Fibroblast of skin of left biceps (primary cell): ENCODE measurements at places on chromosomes 1 and 21.

DNA sequence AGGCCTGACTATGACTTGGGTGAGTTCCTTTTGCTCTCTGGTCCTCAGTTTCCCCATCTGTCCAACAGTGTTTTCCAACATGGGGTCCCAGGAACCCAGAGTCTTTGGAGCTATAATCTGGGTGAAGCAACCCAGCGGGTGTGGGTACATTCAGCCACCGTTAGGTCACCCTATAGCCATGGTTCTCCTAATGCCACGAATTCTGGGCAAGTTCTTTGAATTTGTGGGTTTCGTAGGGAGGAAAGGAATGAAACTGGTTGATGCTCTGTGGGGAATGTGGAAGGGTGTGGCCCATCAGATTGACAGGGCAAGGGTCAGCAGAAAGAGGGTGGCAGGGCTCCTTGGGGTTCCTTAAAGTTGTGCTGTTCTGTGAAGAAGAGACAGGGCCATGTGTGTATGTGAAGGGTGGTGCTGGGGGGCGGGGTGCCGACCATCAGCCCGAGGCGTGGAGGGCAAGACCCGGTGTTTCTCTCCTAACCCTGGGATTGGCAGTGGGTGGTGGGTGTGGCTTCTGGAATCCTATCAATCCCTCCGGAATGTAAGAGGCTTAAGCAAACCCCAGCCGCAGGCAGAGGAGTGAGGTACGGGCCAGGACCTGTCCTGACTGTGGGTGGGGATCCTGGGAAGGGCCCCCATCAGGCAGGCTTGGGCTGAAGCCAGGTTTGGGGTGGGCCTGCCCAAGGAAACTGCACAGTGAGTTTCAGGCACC, 35.5 kb upstream of the ZNF362 start:
- no peak for DNase-seq

DNA sequence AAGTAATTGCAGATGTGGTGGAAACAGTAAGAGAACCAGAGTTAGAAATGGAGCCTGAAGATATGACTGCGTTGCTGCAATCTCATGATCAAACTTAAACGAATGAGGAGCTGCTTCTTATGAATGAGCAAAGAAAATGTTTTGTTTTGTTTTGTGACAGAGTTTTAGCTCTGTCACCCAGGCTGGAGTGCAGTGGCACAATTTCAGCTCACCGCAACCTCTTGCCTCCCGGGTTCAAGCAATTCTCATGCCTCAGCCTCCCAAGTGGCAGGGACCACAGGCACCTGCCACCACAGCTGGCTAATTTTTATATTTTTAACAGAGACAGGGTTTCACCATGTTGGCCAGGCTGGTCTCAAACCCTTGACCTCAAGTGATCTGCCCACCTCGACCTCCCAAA, 53.3 kb upstream of the NFASC start:
- DNase-seq = no peak

GRCh38 chr1:63892632-63893395, 119.0 kb downstream of the ROR1 start:
- DNase-seq = no peak

- DNase-seq = no peak
Observed at GRCh38 chr1:230382001-230382491, 44.1 kb downstream of the PGBD5 start.

GRCh38 chr1:117638759-117639158, 32.9 kb downstream of the TENT5C start:
- DNase-seq = no peak

DNA sequence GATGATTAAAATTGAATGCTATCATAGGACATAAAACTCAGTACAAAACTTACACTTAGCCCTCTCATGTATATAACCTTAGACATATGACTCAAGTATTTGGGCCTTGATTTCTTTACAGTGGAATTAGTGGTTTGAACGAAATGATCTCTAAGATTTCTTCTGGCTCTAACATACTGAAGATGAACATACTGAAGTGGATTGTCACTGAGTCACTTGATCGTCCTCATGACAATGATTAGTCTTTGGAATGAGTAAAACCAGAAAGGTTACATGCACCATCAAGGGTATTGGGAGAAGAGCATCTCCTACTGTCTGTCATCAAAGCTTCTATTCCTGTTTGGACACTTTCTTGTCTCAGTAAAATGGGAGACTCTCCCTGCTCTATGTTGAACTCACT, 17.4 kb downstream of the FMN2 start:
- DNase-seq = no peak

DNA sequence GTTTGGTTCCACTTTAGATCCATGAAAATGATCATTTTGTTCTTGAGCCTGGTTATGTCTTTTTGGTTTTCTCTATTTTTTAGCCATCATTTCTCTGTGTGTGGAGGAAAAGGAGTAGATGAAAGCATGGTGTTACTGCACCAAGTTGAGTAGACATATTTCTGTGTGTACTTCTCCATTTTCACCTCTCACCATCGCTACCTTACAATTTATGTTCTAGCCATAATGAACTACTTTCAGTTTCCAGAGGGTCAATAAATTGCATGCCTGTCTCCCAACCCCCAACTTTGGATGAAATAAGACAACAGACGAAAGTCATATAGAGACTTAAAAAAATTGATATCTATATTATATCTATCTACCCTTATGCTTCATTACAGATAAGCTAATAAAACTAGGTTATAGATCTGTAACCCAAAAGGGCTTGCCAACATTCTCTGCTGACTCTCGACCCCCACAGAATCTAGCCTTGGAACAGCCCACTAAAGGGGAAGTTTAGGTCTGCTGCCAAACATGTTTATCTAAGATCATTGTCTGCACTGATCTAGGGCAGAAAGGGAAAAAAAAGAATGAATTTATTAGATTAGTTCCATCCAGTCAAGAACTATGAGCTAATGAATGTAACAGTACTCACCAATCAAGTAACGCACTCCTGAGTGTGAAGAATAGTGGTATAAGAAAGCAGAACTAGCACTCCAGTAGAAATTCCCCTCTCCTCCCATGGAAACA, 7.5 kb upstream of the MAN1A2 start:
- DNase-seq = no peak

- DNase-seq = no peak
Observed at GRCh38 chr1:167330601-167331293, 110.1 kb downstream of the POU2F1 start.

- DNase-seq = no peak
Observed at GRCh38 chr1:225427235-225428067, at the start of gene LBR. Gene LBR (minus strand): TSS chr1:225428038. CDS start chr1:225424075, 3,963 bp downstream.

- DNase-seq = no peak
Observed at GRCh38 chr21:34630536-34631143, 15.7 kb upstream of the RCAN1 start.

DNA sequence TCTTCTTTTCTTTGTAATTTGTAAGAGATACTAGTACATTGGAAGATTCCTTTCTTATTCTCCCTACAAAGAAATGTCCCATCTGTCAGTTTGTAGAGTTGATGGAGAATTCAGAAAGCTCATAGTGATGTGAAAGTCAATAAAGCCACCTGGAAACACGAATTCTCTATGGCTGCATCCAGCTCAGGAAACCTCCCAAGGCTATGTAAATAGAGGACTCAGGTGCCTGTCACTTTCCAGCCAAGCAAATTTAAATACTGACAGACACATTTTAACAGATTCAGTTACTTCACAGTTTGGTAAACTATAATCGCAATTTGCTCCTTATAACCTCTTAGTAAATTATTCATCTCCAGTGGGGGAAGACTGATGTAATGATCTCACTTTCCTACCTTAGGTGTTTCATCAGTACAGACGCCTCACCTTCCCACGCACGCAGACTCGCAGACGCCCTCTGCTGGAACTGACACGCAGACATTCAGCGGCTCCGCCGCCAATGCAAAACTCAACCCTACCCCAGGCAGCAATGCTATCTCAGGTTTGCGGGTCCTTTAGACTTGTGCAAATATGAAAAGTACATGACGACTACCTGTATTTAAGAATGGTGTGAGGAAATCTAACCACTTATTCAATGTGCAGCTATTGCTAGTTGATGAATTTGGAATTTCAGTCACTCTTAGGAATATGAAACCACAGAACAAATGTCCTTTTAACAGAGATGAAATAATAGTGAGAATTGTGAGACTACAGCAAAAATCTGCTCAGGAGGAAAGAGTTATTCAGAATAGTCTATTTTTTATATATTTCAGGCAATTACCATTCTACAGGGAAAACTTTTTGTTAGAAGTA, 60.6 kb downstream of the PTPRC start:
- no peak for DNase-seq

- no peak for DNase-seq
Observed at GRCh38 chr1:150577557-150578271, 1.7 kb downstream of the MCL1 start.

DNA sequence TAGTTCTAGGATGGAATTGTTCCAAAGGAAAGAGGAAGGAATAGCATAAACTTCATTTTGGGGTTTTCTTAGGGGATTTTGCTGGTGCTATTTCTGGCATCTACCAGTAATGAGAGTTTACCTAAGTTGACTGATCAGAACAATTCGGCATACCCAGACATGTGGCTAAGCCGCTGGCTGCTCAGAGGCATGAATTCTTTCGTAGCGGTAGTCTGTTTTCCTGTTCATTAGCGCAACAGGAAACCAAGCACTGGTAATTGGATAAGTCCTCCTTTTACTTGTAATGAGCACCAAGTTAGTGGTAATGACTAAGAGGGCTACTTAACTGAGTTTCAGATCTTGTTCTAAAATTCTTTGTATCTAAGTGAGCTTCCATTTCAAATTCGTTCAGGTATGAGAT, 38.6 kb downstream of the C21orf91 start:
- no peak for DNase-seq

- DNase-seq = no peak
Observed at GRCh38 chr1:245704765-245705164, 550.0 kb downstream of the KIF26B start.

- DNase-seq = no peak
Observed at GRCh38 chr1:32990887-32991286, 26.3 kb upstream of the RNF19B start.

DNA sequence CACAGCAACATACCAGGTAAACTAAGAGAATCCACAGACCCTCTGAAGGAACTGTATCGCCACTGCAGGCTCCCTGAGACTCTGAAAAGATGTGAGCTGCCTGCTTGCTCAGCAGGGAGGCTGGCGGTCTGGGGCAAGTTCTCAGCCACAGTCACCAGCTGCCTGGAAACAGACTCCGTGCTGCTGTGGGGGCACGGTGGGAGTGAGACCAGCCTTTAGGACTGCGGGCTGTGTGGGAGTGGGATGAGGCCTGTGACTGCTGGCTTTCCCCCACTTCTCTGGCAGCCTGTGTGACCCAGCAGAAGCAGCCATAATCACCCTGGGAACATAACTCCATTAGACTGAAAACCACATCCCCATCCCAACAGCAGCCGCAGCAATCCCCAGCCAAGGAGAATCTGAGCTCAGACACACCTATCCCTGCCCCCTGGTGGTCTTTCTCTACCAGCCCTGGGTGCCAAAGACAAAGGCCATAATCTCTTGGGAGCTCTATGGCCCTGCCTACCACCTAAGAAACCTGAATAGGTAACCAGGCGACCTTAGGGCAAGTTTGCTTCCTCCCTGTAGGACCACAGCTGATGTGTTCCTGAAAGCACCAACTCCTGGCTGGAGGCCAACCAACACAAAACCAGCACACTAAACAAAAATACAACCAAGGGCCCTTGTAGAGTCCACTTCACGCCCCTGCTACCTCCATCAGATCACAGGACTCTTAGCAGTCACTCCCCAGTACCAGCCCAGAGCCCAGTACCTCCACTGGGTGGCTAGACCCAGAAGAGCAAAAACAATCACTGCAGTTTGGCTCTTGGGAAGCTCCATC, 151.5 kb downstream of the SMYD3 start:
- no peak for DNase-seq

- DNase-seq = no peak
Observed at GRCh38 chr1:17013491-17014320, 2.0 kb upstream of the ATP13A2 start.

DNA sequence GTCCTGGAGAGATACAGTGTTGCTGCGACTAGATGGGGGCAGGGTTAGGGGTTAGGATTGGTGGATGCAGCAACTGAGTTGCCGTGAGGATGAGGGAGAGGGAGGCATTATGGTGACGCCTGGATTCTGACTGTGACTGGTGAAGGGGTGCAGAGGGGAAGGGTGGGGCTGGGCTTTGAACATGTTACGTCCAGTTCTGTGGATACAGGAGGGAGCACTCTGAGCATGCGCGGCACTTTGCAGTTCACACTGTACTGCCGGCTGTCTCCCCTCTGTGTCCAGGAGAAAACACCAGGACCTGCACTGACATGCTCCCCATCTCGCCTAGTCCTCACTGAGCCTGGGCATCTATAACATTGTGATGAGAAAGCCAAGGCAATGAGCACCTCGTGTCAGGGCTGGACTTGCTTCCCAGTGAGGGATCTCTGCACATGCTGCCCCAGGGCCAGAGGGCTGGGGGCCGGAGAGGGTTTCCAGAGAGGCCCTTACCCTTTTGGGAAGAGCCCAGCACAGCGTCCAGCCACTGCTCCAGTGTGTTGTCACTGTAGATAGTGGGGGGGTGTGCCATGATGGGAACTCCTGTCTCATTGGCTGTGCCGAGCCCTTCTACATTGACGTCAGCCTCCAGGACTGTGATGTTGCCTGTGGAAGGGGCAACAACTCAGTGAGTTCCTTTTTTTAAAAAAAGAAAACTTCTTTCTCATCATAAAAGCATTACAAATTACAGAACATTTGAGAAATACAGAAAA, 7.6 kb downstream of the FAM151A start:
- DNase-seq = no peak

- no peak for DNase-seq
Observed at GRCh38 chr1:62689524-62689923, 1.3 kb upstream of the DOCK7 start.

- no peak for DNase-seq
Observed at GRCh38 chr1:15963968-15964648, 11.8 kb downstream of the ZBTB17 start.

DNA sequence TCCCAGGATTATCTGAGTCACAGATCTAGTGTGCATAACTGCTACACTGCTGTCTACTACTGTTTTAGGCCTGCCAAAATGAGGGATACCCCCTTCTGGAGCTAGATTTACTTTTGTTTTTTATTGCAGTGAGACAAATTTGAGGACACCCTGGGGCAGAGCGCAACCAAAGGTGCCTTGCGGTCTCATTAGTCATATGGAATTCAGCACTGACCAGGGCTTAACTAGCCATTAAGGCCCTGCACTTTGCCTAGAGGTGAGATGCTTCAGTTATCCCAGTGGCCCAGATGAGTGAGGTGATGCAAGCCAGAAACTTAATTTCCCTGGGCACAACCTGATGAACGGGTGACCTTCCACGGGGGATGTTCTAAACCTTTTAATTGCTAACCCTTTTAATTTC, 998 bp upstream of the SPAG17 start:
- no peak for DNase-seq

DNA sequence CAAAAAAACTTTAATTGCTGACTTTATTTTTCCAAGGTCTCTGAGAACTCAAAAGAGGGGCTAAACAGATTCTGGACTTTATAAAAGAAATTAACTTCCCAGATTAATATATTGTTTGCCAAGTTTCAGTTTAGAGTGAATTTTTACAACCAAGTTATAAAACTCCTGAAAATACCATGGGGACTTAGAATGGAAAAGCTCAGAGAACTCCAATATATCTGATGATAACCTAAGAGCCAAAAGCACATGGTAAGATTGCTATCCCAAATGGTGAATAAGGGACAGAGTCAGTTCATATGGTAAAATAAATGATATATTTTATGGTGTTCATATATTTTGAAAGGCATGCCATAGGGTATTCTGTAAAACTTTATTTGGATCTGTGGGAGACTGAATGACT, 470.9 kb downstream of the TTLL7 start:
- no peak for DNase-seq
